Left lobe of liver (tissue), 2 donors: ENCODE measurements at places on chromosomes 2 and 18.

DNA sequence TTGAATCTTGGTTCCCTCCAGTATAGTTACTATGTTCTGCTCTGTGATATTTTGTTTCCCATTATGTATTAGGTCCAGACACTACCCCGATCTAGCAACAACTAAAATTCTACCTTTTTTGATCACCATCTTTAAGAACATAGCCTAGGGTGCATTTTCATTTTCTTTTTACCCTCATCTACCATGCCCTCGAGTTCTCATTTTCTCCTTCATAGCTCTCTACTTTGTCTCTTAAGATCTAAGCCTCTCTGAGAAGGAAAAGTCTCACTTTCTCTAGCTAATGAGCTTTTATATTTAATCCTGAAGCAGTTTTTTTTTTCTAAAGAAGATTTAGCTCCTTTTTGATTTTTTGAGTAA is 1089.4 kb upstream of the SLC39A10 start:
- DNase-seq: no peak

GRCh38 chr2:135935914-135936313 is 49.5 kb downstream of the DARS1 start:
- DNase-seq: no peak

DNA sequence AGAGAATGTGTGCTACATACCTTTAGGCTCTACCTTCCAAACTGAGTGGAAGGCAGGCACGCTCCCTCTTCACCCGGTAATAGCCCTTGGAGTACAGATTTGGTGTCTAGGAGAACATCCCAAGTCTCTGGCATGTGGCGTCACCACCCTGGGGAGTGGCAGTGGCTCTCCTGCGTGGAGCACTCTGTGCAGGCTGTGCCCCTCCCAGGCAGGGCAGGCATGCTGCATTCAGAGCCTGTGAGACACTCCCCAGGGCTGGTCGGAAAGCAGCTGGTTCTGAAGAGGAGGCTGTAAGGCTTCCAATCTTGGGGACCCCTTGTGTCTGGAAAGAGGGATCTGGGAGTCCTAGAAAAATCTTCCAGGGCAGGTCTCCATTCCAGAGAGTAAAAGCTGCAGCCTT is 193.3 kb downstream of the ANKRD30B start:
- no peak for DNase-seq

- DNase-seq: no peak
These were observed 38.4 kb upstream of the CTAGE1 start for GRCh38 chr18:22456116-22456480.

- DNase-seq: no peak
These were observed 83.7 kb downstream of the XIRP2 start for GRCh38 chr2:166972002-166972401.

GRCh38 chr2:186349508-186349907 is 136.6 kb upstream of the ZC3H15 start:
- no peak for DNase-seq

GRCh38 chr2:128488434-128488833 is 169.8 kb upstream of the HS6ST1 start:
- DNase-seq: no peak

GRCh38 chr18:42011053-42011452 is 56.0 kb downstream of the PIK3C3 start:
- no peak for DNase-seq
